ENCODE measurements at places on chromosomes 12 and 14.
A peak's percentile ranks its signal among the peaks of the same experiment; 100 is the strongest.

GRCh38 chr12:67694306-67694900, 45.9 kb downstream of the DYRK2 start:
- no peak for DNase-seq

GRCh38 chr14:70901269-70901668, 6.0 kb upstream of the PCNX1 start:
- no peak for DNase-seq

GRCh38 chr12:9992296-9992695, 6.6 kb downstream of the CLEC1B start:
- no peak for DNase-seq

GRCh38 chr12:51441583-51441982, 17.0 kb downstream of the SLC4A8 start:
- no peak for DNase-seq

- peak; percentile 97 for DNase-seq
Measured at GRCh38 chr14:56181681-56182085, 63.5 kb downstream of the PELI2 start.

DNA sequence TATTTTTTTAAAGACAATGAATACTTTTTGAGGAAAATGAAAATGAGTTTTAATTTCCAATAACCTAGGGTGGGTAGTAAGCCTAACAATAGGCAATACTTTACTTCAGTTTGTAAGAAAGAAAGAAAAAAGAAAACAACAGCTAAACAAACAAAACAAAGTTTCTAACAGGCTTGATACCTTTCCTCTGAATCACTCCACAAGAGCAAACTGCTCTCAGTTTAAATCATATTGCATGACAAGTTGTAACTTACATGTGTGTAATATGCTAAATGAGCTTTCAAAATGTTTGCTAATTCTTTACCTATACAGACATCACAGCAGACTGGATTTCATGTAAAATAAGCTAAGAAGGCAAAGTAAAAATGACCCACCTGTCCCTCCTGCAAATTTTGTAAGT, 6.7 kb upstream of the LMO3 start:
- no peak for DNase-seq

DNA sequence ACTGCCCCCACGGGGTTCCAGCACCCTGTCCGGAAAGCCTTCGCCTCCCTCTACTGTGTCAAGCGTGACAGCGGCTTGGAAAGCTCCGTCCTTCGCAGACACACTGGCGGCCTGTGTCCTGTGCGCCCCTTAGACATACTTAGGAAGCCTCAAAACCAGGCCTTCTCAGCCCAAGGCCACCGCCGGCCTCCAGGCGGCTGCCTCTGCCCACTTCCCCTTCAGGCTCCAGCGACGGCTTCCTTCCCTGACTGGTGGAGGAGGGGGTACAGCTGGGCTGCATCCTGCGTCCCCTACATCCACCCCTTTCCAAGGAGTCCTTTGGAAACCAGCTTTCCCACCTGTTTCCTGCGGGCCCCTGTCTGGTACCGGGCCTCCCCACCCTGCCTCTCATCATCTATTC, 2.5 kb upstream of the CACNA2D4 start:
- DNase-seq, result no peak

DNA sequence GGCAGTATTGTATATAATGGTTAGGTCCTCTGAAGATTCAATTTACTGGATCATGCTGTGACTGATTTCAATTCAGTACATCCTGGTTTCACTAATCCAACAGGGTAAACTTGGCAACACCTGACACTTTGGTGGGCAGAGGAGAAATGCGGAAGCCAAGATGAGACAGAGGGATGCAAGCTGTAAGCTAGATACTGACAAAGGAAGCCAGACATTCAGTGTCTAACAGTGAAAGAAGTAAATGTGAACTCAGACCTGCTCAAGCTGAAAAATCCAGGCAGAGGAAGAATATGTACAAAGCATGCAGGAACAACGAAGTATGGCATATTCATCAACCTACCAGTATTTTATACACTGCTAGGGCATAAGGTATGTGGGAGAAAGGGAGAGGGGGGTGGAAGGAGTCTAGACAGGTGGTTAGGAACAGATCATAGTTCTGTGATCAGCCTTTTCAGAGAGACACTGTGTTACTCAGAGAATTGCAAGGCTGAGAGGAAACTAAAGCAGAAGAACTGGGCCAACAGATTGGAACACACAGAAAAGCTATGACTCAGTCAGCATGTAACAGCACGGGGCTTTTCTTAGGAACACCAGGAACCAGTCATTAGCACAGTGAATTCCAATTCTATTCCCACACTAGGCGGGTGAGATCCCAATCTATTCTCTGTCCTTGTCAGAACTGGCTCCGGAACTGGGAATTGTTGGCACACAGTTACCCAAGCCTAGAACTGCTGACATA, 40.3 kb downstream of the NELL2 start:
- peak; percentile 56 for DNase-seq

DNA sequence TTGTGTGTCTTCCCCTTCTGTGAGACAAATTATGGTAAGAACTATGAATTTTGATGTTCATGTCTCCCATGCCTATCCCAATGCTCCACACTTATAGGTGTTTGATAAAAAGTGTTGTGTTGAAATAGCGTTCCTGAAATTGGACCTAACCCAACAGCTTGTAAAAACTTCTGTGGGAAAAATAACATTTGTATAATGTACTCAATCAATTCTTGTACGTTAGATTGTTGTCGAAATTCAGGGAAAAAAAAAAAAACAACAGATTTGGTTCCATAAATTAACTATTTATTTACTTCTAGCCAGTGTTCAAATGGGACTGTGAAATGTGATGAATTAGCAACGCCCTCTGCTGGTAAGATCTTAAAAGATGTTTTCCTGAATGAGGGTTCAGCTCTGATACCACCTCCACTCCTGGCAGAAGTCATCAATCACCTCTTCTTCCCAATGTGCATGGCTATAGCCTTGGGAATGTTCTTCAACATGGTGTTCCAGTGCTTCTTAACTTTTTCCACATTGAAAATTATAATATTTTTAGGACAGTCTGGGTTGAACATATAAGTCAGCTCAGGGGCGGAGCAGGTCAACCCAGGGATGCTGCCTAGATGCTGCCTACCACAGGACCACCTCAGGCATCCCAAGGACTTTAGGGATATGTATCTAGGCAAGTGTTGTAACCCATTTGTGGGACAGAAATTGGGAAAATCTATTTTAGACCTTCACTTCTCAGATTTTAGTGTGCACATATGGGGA, 170.6 kb downstream of the OTOGL start:
- DNase-seq, result no peak

DNA sequence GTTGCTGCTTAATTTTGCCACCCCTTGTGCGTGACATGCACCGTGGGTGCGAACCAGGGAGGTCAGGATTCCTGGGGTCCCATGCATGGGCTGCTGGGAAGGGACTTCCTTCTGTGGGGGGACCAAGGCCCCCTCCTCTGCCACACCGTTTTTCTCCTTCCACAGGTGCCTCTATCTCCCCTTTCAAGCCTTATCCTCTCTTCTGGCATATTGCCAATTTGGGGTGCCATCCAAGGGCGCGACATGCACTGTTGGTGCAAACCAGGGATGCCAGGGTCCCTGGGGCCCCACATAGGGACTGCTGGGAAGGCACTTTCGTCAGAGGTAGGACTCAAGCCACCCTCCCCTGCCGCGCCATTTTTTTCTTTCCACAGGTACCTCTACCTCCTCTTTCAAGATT, 289.0 kb downstream of the ALG10 start:
- no peak for DNase-seq

DNA sequence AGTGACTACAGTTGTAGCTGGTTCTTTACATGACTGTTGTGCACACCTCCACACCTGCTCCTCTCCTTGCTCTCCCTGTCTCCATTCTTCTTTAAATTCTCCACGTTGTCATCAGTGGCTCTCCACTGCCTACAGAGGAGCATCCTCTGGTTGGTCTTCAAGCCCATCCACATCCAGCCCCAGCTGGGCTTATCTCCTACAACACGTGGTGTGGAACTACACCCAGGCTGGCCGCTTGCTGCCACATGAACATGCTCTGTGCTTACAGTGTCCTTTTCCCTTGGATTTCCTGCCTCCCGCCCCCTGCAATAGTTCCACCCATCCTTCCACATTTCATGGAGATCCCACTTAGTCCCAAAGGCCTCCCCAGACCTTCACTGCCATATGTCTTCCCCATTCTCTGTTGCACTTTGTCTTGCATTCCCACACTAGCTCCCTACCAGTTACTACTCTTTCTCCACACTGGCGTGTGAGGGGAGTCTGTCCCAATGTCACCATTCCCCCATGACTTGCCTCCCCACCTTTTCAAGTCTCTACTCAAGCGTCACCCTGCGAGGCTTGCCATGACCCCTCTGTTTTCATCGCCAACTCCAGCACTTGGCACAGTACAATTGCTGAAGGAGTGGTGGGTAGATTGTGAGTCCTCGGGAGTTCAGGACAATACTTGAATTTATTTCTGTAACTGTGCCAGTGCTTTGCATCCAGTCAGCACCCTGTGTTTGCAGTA, 9.8 kb upstream of the MCRS1 start:
- DNase-seq, result no peak

DNA sequence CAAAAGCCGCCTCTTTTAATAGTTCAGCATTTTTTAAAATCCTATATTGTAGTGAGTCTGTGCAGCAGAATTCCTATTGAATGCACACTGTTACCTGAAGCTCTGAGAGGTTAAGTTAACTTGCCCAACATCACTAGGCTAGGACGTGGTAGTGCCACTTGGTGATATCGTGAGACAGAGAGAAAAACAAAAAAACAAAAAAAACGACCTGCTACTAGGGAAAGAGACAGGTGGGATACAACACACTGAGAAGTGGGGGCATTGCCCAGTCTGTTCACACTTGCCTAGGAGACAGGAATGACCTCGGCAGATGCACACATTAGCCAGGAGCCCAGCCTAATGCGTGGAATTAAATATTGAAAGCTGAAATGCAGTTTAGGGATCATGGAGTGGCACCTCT, 129.7 kb upstream of the CCND2 start:
- no peak for DNase-seq

DNA sequence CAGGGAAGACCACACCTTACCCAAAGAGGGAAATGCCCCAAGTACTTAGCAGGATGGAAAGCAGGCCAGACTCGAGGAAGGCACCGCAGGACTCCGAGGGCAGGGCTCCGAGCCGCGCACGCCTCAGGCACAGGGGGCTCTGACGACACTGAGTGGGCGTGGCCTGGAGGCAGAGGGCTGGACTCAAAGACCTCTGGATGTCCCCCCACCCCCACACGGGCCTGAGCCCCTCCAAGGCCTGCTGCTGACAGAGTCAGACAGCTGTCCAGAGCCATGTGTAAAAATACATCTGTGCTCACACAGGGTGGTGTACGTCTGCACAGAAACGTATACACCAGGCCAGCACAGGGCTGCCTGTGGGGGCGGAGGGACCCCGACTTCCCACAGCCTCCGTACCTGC, 1.4 kb downstream of the AKT1 start:
- DNase-seq, result no peak

GRCh38 chr12:132115500-132115899, 28.6 kb downstream of the DDX51 start:
- no peak for DNase-seq

DNA sequence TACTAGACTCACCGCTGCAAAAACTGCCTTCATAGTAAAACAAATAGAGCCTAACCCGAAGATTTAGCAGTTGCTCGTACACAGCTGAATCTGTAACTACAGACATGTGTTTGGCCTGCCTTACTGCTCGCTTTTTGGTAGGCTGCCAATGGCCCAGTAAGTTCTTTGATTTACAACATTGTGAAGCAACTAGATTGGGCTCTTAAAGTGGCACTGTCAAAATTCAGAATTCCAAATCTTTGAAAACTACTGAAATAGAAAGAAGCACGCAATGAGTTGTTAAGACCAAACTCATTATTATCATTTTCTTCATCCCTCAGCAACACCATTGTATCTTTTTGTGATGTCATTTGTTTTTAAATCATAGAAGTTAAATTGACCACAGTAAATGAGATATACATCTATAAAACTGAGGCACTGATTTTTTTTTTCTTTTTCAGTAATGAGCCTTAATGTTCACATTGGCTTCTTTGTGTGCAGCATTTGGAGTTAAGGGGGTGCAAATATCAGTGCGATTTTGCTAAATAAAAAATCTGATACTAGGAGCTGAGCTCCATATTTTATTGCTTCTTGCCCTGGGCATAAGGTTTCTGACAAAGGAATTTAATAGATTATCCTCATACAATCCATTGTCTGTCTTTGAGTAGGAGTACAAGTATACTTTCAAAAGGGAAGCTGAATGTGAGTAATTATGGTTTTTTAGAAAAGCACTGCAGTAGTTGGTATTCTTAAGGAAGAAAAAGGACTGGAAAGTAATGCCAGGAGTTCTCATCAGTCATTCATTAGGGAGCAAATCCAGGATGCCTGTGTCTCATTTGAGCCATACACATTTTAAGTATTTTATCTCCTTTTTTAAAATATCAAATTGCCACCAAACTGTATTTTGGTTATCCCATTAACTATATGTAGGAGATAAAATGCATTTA, 138.5 kb downstream of the KICS2 start:
- no peak for DNase-seq

DNA sequence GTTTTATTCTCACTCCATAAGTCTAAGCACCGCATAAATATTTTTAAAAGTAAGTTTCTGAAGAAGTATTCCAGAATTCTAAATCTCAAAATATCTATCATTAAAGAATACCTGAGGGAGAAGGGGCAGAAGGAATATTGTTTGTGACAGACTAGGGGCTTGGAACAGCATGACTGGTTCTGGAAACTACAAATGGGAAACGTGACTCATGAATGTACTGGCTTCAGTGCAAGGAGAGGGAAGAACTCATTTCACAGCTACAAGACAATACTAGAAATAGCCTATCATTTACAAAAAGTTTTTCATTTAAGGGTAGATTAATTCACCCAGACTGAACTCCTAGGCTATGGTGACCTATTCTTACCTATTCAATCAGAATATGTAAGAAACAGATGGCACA, 121.3 kb downstream of the SLC25A21 start:
- DNase-seq, result no peak

- DNase-seq, result no peak
Measured at GRCh38 chr12:31991146-31991545, 31.9 kb downstream of the RESF1 start.

- DNase-seq, result peak; percentile 83
Measured at GRCh38 chr12:110266980-110267620, 13.9 kb upstream of the ATP2A2 start.

Measured in NCI-H2081 treated with DMSO at 0.1 percent for 48 hours (cell line).